KG1 (cell line): ENCODE measurements at places on chromosomes 3 and 15.

DNA sequence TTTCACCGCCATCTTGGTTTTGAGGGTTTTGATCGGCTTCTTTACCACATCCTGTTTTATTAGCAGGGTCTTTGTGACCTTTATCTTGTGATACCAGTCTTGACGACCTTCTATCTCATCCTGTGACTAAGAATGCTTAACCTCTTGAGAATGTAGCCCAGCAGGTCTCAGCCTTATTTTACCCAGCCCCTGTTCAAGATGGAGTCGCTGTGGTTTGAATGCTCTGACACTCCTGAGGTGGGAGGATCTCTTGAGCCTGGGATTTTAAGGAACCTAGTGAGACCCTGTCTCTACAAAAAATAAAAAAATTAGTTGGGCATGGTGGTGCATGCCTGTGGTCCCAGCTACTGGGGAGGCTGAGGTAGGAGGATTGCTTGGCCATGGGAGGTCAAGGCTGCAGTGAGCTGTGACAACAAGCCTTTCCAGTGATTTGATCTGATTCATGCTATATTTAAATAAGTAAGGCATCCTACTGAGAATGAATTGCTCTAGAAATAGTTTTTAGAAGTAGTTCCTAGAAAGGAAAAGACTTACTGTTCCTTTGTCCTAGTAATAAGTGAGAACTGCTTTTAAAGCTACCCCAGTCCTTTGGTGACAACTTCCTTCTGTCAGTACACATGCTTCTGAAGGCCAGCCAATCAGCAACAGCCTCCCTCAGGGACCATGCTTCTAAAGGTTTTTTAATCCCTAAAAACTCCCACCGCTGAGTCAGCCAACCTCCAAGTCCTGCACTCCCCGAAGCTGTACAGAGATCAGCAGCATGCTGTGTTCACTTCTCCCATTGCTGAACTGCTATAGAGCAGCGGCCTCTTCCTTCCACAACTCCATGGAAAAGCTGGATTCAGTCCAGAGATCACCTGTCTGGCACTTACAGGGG lies 9.1 kb upstream of the CEMIP start:
- DNase-seq, result no peak

DNA sequence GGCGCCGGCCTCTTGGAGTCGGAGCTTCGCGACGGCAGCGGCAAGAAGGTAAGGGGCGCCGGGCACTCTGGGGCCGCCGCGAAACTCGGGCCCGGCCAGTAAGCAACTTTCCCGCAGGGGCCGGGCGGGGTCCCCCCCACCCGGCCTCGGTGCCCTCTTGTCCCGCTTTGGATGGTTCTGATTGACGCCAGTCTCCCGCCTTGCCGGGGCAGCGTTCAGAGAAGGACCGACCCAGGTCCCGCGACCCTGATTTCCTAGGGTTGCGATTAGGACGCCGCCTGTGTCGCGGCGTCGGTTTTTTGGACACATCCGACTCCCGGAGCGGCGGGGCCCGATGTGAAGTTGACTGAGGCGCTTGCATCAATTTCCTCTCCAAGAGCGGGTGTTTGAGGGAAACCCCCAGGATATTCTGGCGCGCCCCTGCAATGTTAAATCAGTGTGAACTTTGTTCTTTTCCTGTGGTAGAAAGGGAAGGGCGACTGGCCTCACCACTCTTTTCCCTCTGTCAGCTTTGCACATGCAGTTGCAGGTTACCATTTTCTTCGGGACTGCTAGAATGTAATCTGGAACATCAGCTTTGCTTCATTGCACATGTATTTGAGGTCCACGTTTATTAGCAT lies 755 bp downstream of the PDE8A start:
- no peak for DNase-seq

DNA sequence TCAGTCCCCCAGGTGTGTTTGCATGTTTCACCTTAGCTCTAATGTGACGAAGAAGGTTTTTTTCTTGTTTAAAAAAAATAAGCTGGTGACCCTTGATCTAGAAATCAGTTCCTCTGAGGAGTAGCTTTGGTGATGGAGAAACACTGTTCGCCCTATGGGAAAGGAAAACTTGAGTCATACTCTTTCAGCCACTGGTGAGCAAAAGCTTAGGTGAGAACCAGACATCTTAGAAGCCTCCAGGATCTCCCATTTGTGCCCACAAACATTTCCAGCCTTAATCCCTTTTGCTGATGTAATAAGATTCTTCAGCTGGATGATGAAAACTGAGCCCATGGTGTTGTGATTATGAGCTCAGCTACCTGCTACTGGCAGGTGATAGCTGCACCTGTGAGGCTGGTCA lies 37.8 kb downstream of the SLC27A2 start:
- no peak for DNase-seq

- no peak for DNase-seq
Measured at GRCh38 chr3:77887611-77888010, 847.7 kb downstream of the ROBO2 start.

- no peak for DNase-seq
Measured at GRCh38 chr15:25937796-25938195, 74.7 kb upstream of the ATP10A start.

GRCh38 chr15:101316529-101316928 lies 21.5 kb upstream of the SNRPA1 start:
- no peak for DNase-seq

DNA sequence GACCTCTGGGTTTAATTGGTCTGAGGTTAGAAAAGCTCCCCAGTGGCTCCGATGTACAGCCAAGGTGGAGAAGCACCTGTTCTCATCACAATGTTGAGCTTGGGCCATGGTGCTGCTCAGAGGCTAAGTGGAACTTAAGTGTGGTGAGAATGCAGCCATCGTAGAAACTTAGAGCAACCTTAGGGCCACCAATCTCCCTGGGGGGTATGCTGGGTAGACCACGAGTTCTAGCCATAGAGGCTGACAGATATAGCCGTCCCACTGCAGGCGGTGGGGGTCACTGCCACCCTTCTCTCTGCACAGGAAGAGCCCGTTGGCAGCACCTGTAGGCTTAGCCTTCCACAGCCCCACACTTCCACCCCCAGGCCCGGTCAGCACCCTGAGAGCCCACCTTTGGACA lies 38.0 kb downstream of the MGLL start:
- no peak for DNase-seq

DNA sequence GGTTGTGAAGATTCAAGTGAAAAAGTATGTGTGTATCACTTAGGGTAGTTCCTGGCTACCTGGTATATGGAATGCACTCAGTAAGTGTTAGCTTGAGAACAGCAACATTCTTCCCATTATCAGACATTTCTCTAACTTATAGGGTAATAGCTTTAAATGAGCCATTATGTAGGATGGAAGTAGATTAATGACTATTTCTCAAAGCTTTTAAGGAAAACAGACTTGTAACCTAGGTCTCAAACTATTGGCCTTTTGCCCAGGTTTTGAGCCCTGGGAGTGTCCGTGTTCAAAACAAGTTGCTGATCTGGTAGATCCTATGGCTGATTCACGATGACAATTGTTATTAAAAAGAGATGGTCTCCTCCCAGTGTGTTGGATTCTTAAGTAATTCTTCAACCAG lies 129.1 kb upstream of the UMPS start:
- DNase-seq, result no peak

GRCh38 chr3:113273604-113274378 lies 62.4 kb downstream of the BOC start:
- no peak for DNase-seq
